ENCODE measurements at places on chromosomes 2 and 18.

GRCh38 chr2:171568089-171568488, 45.8 kb downstream of the CYBRD1 start:
- no peak for DNase-seq

GRCh38 chr2:100809506-100809905, 10.4 kb upstream of the NPAS2 start:
- DNase-seq: no peak

GRCh38 chr2:10303694-10304378, 1.1 kb downstream of the HPCAL1 start:
- DNase-seq: no peak

DNA sequence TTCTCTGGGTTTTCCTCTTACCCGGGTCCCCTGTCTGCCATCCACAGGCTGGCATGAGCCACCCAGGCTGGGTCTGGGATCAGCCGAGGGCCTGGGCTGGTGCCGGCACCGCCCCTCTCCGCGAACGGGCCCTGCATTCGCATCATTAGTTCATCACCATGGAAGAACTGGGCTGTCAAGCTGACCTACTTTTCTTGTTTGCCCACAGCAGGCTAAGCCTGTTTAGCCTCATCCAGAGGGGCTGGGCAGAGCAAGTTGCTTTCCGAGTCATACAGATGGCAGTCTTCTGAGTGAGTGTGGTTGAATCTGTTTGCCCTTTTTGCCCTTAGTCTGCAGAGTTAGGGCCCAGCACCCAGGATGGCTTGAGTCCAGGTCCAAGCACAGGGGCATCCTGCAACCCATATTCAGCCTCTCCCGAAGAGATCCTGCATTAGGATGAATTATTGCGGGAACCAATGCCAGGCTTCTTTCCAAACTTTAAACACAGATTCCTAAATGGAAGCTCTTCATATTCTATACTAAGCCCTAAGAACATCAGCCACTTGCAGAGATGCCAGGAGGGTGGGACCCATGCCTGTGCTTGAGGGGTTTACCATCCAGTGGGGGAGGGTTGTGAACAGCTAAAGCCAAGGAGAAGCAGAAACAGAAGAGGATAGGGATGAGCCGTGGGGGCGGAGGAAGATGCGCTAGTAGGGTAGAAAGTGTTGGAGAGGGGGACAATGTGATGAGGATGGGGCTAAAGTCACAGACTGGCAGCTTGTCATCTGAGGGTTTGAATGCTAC, 68.0 kb downstream of the NPAS2 start:
- no peak for DNase-seq

DNA sequence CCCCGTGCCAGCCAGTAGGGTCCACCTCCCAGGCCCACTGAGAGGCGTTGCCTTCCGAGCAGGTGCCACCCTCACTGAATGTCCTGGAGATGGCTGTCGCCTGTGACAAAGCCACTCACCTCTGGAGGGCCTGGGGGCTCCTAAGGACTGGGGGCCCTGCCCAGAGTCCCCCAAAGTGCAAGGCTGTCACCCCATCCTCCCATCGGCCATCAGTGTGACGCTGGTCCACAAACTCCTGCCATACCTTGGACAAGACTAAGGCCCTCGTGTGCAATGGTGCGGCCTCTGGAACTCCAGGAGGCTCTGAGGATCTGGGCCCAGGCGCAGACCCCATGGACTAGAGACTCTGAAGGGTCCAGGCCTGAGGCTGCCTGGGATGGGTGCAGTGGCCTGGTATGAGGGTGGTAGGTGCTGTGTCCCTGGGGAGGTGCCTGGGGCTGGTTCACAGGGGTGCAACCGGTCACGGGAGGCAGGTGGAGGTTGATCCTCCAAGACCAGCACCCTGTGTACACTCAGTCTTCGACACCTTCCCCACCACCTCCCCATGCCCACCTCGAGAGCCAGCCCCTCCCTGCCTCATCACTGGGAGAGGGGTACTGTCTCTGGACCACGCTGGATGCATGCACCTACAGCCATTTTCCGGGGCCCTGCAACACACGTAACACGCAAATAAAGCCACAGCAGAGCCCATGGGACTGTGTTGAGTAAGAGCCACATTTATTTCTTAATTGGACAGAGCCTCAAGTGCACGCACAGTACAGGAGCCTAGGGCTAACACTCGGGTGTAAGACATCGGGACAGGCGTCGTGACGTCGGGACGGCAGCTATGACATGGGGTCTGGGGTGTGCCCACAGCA, 21.6 kb downstream of the AQP12A start:
- DNase-seq: no peak

GRCh38 chr18:30510882-30511281, 531.7 kb downstream of the DSC3 start:
- no peak for DNase-seq

DNA sequence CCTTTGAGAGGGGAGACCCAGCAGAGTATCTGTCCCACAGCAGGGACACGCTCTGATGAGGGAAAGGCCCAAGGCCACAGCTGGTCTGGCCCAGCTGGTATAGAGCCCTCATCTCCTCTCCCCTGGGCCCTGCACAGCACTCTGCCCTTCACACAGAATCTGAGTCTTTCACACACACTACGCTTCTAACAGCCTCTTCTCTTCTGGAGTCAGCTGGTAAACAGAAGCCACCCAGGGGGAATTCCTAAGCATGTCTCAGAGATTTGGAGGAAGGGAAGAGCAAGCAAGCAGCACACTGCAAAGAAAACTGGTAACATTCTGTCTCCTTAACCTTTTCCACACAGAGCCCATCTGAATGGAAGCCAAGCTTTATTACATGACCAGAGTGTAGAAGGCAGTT, 121.1 kb upstream of the ACAA2 start:
- DNase-seq: no peak

- no peak for DNase-seq
Observed at GRCh38 chr18:36176711-36177110, 10.6 kb upstream of the MOCOS start.

DNA sequence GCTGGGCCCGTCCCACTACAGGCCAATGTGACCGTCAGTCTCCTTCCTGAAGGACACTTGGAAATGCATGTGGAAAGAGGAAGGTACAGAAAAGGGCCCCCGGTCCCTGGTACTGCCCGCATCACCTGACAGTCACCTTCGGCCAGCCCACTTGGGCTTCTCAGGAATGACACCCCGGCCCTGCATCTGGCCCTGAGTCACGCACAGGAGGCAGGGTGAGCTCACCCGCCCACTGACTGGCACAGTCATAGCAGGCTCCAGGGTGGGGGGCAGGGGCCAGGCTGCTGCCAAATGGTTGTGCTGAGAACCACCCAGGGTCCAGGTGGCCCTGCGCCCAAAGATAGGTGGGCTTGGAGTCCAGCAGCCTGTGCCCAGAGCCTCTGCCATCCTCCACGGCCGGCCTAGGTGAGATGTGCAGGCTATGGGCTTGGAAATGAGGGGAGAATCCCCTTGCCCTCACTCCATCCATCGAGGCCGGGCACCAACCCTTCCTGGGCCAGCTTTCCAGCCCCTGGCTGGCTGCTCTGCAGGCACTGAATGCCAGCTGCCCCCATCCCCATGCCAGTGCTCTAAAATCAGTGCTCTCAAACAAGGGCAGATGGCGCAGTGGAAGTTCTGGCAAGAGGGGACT, 14.1 kb downstream of the EMX1 start:
- DNase-seq: no peak

DNA sequence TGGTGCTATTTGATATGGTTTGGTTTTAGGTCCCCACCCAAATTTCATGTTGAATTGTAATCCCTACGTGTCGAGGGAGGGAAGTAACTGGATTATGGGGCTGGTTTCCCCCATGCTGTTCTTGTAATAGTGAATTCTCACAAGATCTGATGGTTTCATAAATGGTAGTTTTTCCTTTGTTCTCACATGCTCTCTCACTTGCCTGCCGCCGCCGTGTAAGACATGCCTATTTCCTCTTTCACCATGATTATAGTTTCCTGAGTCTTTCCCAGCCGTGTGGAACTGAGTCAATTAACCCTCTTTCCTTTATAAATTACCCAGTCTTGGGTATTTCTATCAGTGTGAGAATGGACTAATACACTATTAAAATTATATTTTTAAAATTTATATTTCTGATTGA, 7.3 kb downstream of the DIS3L2 start:
- no peak for DNase-seq

DNA sequence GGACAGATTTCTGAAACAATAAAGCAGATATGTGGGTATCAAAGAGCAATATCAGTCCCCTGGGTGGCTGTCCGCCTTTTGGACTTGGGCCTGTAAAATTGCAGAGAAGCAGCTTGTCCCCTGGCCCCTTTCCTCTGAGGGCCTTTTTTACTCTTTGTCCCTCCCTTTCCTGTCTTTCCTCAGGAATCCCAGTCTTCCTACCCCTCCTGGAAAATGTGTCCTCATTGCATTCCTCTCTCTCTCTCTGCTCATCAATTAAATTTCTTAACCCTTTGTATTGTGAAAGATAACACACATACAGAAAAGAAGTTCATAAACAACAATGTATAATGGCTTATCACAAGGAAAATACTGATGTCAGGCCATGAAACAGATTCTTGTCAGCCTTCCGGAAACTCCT, 3.0 kb upstream of the GRB14 start:
- no peak for DNase-seq

DNA sequence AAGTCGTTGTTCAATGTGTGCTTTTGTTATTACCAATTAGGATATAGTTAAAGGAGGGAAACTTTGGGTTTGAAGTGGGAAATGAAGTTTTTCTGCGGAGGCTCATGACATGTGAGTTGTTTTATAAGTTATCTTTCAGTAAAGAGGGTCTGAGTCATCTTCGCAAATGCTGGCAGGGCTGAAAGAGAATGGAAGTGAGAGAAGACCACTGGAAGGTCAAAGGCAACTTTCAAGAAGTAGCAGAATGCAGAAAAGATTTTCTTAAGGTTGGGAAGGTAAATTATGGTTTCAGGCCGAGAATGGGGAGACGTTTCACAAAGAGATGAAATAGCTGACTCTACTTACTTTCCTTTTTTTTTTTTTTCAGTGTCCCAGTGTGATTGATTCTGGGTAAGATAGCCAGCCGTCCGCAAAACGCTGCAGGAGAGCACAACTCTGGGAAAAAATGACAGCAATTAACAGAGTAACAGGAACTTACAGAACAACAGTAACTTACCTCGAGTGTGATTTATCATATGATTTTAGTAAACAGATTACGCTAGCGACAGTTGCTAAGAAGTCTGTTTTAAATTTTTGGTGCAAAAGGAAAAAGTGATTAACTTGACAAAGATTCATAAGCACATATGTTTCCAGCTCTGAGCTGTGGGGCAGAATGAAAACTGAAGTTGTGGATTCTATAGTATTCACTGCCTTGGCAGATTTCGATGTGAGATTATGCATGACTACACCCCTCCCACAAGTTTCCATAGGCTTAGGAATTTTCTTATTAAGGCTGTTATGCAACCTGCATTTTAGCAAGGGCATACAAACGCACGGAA, 46.8 kb upstream of the ACTR3 start:
- DNase-seq: no peak

DNA sequence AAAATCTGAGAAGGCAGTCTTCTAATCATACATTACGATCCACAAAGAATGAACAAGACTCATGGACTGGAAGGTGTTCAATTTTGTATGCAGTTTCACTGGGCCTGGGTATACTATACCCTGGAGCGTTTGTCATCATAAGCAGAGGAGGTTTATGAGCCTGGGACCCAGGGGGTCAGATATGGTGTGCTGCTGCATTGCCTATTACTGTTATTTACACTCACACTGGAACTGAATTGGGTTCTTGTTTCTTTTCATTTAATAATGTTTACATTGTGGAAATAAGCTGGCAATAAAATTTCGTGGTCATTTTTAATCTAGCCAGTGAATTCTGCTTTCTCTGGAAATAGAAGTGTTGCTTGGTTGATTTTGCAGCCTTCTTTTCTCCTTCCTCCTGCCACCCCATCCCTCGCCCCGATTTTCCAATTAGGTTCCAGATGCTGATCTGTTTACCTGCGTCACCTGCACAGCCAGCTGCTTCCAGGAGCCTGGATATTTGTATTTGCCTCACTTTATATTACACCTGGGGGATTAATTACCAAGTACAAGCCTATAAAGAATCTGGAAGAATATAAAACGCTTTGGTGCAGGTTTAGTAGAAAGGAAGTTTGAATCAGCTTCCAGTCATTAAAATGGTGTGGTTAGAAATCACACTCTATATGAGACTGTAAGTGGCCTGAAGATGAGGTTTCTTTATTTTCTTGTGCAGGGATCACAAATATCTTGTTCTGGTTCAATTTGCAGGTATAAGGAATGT, 234.4 kb downstream of the SOCS6 start:
- DNase-seq: no peak

- DNase-seq: no peak
Observed at GRCh38 chr2:121446647-121447241, 83.9 kb upstream of the RNU4ATAC start.

GRCh38 chr2:48170281-48170680, 264.0 kb upstream of the FBXO11 start:
- DNase-seq: no peak

GRCh38 chr2:229133155-229133772, 137.8 kb downstream of the PID1 start:
- DNase-seq: no peak

- no peak for DNase-seq
Observed at GRCh38 chr18:6732952-6733351, 3.4 kb downstream of the ARHGAP28 start.

GRCh38 chr2:194883711-194884110, 773.3 kb upstream of the SLC39A10 start:
- DNase-seq: no peak

DNA sequence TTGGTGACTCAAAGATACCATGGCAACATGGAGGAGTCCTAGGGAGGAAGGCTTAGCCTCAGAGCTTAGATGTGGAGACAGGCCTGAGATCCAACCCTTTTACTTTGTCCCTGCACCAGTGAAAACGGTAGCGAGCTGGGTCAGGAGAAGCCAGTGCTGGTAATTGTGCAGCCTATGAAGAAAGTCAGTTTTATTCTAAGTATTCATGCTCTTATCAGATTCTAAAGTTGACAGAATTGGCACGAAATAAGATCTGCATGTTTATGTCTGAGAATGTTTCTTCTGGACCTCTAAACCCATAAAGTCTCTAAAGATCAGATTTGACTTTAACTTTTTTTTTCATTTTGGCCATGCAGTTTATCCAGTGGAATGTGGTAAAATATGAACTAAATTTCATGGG, 93.8 kb downstream of the SCG2 start:
- no peak for DNase-seq

DNA sequence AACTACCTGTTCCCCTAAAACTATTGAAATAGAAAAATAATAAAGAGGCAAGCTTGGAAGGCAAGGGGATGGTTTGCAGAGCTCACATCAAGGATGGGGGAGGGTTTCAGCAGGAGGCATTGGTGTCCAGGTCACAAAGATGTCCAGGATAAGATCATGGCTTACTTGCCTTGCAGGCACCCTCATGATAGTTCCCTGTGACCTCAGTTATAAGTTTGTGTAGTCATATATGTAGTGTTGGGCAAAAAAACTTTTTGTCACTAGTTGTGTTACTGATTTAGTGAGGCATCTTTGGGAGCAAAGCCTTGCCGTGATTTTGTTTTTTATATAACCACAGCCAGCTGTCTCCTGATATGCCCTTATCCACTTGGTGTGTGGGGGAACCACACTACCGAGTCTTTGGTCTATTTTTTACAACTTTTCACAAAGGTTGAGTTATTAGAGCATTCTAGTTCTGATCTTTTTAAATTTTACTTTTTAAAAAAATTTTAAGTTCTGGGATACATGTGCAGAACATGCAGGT, 53.3 kb downstream of the IL1R2 start:
- no peak for DNase-seq

- DNase-seq: no peak
Observed at GRCh38 chr2:29423061-29423666, 307.9 kb downstream of the CLIP4 start.
